ENCODE measurements at places on chromosomes 5 and 9.

DNA sequence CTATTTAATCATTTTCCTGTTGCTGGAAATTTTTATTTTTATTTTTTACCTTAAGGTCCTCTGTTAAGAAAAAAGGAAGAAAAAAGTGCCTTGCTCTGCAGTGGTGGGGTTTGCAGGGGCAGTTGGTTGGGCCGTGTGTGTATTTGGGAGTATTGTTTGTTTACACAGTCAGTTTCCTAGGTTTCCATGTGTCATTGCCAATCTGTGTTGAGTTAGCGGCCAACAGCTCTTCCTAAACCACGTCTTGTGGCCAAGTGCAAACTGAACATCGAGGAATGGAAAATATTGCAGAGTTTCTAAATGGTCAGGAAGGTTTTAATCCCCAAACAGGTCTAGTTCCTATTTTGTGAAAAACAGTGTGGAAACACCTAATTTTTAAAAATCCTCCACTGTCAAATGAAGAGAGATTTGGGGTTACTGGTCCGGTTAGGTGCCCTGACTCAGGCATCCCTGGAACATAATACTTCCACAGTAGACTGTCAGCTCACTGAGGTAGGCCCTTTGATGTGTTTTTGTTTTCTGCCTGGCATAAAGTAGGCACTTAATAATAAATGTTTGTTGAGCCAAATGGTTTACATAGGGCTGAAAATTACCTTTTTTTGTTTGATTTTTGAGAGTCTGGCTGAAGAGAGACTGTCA, 37.0 kb downstream of the MAMDC2 start:
- no peak for DNase-seq

DNA sequence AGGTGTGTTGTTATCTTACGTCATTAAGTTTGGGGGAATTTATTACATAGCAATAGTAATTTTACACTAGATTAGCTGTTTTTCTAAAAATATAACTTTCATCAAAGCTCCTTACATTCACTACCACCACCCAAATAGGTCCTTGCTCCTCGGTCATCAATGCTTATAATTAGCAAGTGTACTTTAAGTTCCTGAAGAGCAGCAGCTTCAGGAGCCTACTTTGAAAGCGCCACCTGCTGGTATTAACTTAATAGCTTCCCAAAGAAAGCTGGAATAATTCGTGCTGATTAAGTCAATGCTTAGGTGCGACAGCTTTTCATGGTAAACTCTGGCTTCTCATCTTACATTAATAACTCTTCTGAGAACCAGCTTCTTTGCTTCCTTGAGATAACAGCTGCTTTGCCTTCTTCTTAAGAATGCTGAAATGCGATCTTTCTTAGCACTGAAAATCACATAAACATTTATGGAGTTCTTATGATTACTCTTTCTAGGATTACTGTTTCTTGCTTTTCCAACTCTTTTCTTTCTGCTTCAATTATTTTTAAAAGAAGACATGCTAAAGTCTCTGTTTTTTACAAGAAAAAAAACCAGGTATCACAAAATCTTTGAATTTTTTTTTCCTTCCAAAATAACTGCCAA, 10.0 kb upstream of the C5 start:
- peak; percentile 32 for DNase-seq

GRCh38 chr9:87871425-87872078, 11.1 kb upstream of the SPATA31E1 start:
- no peak for DNase-seq

- no peak for DNase-seq
Observed at GRCh38 chr5:172101547-172102217, 86.3 kb downstream of the STK10 start.

DNA sequence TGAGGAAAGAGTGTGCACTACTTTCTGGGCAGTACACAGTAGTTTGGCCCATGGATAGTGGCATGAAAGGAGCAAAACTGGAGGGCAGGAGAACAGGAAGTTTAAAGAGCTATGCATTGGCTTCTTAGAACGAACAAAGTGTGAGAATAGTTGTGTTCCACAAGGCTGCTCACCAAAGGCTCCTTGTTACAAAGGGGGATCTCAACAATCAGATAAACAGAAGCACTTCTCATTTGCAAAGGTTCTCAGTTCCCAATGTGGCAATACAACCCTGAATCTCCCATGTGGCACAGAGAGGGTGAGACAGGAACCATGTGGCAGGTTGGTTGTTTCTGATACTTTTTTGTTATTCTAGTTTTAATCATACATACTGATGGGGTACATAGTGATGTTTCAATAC, 158.4 kb downstream of the CARTPT start:
- no peak for DNase-seq
